ENCODE measurements at places on chromosomes 6 and 20. TPM values are rescaled to one million over a fixed set of nuclear protein-coding genes. Genes with fewer than 3 reads are reported as not detected.
A peak's percentile ranks its signal among the peaks of the same experiment; 100 is the strongest.

GRCh38 chr6:13014504-13015378 lies 298.2 kb downstream of the PHACTR1 start:
- no peaks in the 10 kb centered on the region for H3K36me3 ChIP-seq
- peak overlapping the region; percentile 71 for H3K27ac ChIP-seq
- H3K27me3 ChIP-seq: no peaks in the 10 kb centered on the region

GRCh38 chr6:130322673-130323268 lies 43.0 kb upstream of the TMEM200A start:
- H3K4me1 ChIP-seq: no peaks in the 10 kb centered on the region
- no peak for DNase-seq
- H3K27ac ChIP-seq: no peak overlapping the region
- H3K27me3 ChIP-seq: no peaks in the 10 kb centered on the region
- no peak overlapping the region for H3K4me3 ChIP-seq
- H3K36me3 ChIP-seq: no peaks in the 10 kb centered on the region

DNA sequence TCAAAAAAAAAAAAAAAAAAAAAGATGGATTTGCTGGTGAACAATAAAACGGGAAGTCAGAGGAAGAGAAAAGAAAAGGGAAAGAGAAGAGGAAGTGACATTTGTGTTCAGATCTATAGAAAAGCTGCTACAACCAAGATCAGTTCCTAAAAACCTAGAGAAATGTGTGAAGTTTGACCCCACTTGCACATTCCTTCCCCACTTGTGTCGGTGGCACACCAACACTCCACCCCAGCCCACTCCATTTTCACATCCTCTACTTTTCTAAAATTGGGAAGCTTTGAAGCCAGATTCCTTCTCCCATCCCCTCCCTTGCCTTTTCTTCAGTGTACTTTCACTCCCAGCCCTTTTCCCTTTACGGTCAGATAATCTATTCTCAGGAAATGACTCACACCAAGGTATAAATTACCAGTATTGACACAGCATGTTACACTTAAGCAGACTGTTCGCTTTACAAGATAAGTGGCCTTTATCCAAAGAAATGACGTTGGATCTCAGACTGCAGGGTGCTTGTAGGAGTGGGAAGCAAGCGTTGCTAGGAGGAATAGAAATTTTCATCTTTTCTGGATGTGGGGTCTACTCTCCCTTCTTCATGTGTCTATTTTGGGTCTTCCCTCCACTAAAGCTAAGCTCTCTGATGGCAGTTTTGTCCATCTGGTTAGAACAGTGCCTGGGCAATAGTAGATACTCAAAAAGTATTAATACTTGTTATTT lies 92.5 kb upstream of the ADGRF1 start:
- H3K4me1 ChIP-seq: peaks cover 19% of the 10 kb centered on the region
- no peak overlapping the region for H3K27ac ChIP-seq

DNA sequence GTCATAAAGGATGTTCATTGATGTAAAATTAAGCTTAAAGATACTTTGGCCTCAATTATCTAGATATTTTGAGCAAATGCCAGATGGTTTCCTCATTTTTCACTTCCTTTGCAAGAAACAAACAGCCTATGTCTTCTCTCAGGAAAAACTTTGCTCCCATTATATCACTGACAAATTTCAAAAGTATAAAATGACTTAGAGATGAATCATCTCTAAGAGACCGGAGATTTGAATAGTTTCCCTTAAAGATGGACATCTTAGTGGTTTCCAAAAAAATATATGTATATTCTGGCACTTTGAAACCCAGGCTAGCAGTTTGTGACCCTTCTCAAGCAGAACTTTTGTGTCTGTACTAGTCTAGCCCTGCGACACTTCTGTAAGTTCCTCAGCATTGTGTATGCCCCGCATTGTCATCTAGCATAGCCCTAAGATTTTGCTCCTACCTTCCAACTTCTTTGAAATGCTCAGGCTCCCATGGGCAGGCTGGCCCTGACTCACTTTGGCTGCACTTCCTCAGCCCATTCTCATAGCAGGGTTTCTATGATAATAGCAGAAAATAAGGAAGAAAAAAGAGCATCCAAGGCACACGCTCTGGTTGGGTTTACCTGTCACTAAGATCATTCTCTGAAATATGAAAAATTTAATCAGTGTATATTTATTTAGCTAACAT lies 25.7 kb upstream of the POU3F2 start:
- no peak for DNase-seq
- no peak overlapping the region for H3K27ac ChIP-seq
- no peaks in the 10 kb centered on the region for H3K27me3 ChIP-seq
- no peaks in the 10 kb centered on the region for H3K4me1 ChIP-seq

GRCh38 chr6:3162067-3162497 lies 4.7 kb upstream of the TUBB2A start:
- no peak for DNase-seq
- peak overlapping the region; percentile 90 for H3K27ac ChIP-seq
- no peaks in the 10 kb centered on the region for H3K27me3 ChIP-seq
- H3K36me3 ChIP-seq: no peaks in the 10 kb centered on the region

- no peaks in the 10 kb centered on the region for H3K27me3 ChIP-seq
- DNase-seq: no peak
- H3K4me1 ChIP-seq: no peaks in the 10 kb centered on the region
- no peaks in the 10 kb centered on the region for H3K36me3 ChIP-seq
Measured at GRCh38 chr6:153489479-153489878, 358.4 kb upstream of the RGS17 start.

TNF gene
- total RNA-seq: 0.51 TPM

DUSP15 gene
- total RNA-seq: 11.6 TPM

OPRL1 gene
- total RNA-seq: 0.75 TPM

METTL24 gene
- 1.5 TPM for total RNA-seq
